ENCODE measurements at places on chromosomes 7 and 10.

- DNase-seq = no peak
Observed at GRCh38 chr10:1425879-1426278, 311.4 kb downstream of the ADARB2 start.

- no peak for DNase-seq
Observed at GRCh38 chr7:18458830-18459229, 36.7 kb upstream of the HDAC9 start.

GRCh38 chr10:122034149-122034756 is 45.3 kb downstream of the TACC2 start:
- peak; percentile 20 for DNase-seq

- peak; percentile 82 for DNase-seq
Observed at GRCh38 chr7:27709137-27710075, 30.6 kb upstream of the TAX1BP1 start.

DNA sequence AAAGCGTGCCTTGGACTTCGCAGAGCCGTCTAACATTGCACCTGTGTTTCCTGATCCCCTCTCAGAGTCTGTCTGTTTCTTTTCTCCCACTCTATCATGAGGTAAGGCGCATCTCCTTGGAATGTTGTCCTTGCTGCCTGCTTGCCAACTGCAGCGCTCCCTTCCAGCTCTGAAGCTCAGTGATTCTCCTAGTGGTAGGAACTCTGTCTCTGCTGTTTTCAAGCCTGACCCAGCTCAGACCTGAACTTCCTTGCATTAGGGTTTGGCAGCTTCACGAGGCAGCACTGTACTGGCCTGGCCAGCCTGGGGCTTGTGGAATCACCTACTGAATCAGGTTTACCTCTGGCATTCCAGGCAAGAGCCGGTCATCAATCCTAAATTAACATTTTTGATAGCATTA is 123.9 kb downstream of the CREB5 start:
- DNase-seq = peak; percentile 10

- no peak for DNase-seq
Observed at GRCh38 chr7:150468241-150468640, 17.8 kb downstream of the GIMAP8 start.

DNA sequence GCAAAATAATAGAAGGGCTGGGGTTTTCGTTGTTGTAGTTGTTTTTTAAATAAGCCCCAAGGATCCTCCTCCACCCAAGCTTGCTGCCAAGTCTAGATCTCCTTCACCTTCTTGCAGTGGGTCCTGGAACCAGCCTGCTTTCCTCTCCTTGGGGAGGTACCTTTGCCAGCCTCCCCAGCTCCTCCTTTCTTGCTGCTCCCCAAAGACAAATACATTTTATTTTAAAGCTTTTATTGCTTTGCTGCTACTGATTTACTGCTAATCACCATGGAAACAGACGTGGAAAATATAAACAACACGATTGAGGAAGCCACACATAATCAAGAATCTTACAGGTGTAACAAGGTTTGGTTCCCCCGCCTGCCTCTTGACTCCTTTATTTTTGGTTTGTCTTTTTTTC is 17.4 kb upstream of the SLF2 start:
- DNase-seq = no peak

GRCh38 chr10:49053053-49053997 is 62.0 kb downstream of the VSTM4 start:
- DNase-seq = no peak

- DNase-seq = no peak
Observed at GRCh38 chr7:130273081-130273932, 6.6 kb downstream of the CPA2 start.

DNA sequence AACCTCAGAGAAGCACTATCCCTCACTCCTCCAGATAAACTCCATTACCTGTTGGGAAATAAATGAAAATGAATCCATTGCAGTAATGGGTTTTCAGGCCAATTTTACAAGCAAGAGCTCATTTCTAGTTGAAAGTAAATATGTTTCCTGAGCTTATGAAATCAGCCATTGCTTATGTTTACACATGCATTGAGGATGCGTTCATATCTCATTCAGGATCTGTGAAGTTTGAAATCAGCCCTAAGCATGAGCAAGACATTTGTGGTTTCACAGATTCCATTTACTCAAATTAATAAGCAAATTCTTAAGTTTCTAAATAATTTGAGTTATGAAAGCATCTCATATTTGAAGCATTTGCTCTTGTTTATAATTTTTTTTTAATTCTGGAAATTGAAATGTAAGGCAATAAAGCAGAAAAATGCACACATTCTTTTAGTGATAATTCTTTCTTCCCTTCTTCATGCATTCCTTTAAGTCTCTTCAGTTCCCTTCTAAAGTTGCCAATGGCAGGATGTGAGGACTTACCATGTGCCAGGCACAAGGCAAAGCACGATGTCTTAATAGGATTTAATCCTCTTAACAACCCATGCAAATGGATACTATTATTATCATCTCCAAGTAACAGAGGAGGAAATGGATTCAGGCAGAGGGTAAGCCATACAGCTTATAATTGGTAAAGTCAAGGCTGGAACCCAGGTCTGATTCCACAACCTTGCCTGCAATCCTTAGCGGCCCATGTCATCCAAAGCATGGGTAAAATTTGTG is 35.0 kb upstream of the CTTNBP2 start:
- DNase-seq = no peak

DNA sequence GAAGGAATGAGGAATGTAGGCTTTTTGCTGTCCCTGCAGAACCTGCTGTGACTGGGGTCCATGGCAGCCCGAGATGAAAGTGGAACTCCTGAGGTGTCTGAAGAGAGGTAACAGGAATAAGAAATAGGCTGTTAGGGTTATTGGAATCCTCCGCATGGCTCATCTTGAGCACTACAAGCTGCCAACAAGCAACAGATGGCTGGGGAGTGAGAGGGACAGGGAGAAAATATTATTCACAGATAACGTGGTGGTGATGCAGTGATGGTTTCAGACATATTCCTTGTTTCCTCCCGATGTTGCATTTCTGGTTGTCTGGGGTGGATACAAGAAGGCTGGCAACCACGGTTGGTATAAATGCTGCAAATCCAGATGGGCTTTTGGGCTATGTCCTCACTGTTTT is 46.1 kb downstream of the AP3M1 start:
- DNase-seq = no peak

DNA sequence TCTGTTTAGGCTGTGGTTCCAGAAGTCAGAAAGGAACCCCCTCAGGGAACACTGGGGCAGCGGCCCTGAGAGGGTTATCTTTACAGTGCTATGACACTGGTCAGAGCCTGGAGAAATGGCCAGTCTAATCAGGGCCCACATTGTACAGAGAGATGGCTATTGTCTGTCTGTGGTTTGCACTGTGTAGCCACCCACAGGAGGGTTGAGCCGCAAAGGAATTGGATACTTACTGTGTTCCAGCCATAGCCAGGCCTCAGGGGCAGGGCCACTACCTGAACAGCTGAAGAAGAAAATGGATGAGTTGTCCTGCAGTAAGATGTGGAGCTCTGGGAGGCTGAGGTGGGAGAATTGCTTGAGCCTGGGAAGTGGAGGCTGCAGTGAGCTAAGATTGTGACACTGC is 47.5 kb upstream of the PODXL start:
- DNase-seq = no peak
